Lower leg skin (tissue), 4 donors: ENCODE measurements at places on chromosomes 3 and 15.

GRCh38 chr15:65194826-65195547 lies 9.8 kb upstream of the CLPX start:
- peak; percentile 60 for DNase-seq

DNA sequence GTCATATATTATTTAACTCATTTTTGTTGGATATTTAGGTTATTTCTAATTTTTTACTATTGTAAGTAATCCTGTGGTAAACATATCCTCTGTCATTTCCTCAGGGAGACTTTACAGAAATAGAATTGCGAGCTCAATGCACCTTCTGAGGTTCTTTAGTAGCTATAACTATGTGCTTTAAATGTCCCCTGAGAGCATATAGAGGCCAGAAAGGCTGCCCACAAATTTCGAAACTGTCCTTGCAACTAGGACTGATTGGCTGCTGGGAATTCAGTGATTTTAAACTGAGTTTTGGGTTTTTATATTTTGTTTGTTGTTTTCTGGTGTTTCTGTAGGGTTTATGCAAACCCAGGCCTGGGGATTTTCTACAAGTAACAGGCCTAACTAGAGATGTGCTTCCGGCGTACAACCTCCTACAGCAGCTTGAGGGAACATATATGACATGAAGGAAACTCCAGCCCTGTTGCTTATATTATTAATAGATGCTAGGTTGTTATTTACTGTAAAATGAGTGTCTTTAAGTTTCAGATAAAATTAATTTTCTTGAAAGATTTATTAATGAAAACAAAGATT lies 29.1 kb upstream of the P4HTM start:
- DNase-seq, result no peak

DNA sequence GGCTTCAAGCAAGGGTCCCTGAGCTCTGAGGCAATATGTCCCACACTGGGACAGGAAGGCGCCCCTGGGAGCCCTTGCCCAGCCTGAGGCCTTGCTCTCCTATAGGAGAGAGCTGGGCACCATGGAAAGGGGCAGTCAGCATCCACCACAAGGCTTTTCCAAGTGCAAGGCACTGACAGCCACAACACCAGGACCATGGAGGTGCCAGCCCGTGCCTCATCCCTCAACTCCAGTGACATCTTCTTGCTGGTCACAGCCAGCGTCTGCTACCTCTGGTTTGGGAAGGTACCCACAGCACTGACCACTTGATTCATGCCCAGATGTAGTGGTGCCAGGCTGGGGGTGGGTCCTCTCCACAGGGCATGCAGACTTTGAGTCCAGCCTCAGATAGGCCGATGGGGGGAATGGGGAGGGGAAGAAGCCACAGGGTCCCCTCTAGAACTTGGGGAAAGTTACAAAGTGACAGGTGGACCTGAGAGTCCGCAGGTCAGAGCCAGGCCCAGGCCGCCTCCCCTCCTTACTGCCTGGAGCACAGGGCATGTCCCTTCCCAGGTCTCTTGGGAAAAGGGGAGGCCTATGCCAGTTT lies 11.8 kb downstream of the VILL start:
- DNase-seq, result no peak

DNA sequence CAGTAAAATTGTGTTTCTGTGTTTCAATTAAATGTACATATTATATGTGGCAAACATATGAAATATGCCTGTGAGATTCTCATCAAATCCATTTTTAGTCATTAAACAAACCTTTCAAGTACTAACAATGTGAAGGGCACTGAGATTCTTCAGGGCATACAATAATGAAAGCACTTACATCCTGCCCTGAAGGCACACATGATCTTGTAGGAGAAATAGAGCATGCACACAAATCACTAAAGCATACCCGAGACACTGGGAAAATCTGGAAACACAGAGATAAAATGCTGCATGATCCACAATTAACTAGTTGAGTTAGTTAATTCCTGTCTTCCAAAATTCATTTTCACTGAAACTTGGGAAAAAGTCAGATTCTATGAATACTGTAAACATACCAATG lies 810.5 kb upstream of the NECTIN3 start:
- no peak for DNase-seq

GRCh38 chr3:45167011-45167911 lies 21.1 kb upstream of the CDCP1 start:
- DNase-seq, result peak; percentile 95

- no peak for DNase-seq
Measured at GRCh38 chr3:174397848-174398247, 461.3 kb upstream of the NAALADL2 start.

- no peak for DNase-seq
Measured at GRCh38 chr3:31253782-31254181, 278.9 kb upstream of the STT3B start.

GRCh38 chr15:101499863-101500713 lies 10.6 kb upstream of the PCSK6 start:
- peak; percentile 87 for DNase-seq

DNA sequence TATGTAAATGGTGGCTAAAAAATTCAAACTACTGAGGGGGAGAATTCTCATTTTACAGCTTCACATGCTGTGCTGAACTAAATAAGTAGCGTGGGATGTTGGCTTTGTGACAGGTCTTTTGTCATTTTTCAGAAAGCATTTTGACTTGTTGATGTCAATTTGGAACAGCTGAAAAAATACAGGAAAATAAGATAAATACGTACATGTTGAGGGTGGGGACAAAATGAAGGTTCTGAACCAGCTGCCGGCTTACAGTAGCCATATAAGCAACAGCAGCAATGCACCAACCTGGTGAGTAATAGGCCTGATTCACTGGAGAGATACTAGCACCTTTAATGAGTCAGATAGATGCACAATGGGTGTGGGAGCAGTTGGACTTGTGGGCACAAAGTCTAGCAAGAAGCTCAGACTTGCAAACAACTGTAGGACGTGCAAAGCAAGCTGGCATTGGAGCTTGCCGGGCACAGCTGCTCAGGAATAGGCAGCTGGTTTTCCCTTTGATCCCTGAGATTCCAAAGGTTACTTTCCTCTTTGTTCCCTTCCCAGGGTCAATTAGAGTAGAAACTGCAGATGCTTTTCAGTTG lies 12.9 kb downstream of the B3GNT5 start:
- no peak for DNase-seq

GRCh38 chr3:67819447-67819846 lies 165.0 kb upstream of the SUCLG2 start:
- no peak for DNase-seq

GRCh38 chr3:168707900-168708299 lies 612.2 kb upstream of the GOLIM4 start:
- DNase-seq, result no peak

DNA sequence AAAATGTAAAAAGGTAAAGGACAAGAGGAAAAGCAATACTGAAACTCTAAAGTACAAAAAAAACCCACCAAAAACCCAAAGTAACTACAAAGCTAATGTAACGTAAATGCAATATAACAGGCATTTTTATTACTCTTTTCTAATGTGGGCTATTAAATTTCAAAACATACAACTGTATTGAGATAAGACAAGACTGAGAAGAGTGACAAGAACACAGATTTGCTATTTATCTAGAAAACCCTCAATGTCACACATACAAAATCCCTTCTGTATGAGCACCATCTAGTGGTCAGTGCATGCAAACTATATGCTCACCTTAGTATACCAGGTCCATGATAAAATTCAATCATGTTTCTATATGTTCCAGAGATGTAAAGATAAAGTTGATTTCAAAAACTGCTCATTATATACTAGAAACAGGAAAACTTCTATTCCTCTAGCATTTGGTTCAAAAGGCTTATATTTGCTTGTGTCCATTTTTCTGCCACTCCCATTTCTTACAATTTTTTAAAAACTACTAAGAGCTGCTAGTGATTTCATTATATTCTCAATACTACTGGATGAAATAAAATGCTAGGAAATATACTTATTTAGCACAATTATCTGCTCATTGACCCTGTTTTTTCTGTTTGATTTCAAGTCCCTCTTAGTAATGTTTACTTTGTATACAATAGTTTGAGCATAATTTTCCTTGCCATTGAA lies 111.4 kb downstream of the DLG1 start:
- DNase-seq, result peak; percentile 23

- no peak for DNase-seq
Measured at GRCh38 chr3:37885814-37886213, 24.1 kb downstream of the CTDSPL start.

GRCh38 chr15:59304034-59304795 lies 68.5 kb downstream of the MYO1E start:
- no peak for DNase-seq
